ENCODE measurements at places on chromosomes 5 and 9.

- DNase-seq, result no peak
Observed at GRCh38 chr9:113278840-113279239, 3.4 kb downstream of the PRPF4 start.

DNA sequence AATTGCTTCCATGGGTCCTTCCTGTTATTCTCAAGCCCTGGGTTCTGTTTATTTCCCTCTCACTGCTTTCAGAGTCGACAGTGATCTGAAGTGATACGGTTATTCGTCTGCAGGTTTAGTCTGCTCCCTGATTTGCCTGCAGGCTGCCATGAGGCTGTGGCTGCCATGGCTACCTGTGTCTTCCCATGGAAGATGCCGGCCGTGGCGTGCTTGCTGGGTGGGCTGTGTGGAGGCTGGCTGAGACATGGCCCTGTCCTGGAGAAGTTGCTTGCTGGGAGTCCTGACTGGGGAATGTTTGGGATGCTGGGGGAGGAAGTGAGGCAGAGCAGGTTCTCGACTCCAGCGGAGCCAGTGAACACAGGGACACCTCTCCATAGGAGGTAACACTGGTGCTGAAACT, 104.1 kb upstream of the TBC1D2 start:
- DNase-seq, result no peak

GRCh38 chr5:96927008-96927407, 8.9 kb upstream of the LNPEP start:
- DNase-seq, result no peak

DNA sequence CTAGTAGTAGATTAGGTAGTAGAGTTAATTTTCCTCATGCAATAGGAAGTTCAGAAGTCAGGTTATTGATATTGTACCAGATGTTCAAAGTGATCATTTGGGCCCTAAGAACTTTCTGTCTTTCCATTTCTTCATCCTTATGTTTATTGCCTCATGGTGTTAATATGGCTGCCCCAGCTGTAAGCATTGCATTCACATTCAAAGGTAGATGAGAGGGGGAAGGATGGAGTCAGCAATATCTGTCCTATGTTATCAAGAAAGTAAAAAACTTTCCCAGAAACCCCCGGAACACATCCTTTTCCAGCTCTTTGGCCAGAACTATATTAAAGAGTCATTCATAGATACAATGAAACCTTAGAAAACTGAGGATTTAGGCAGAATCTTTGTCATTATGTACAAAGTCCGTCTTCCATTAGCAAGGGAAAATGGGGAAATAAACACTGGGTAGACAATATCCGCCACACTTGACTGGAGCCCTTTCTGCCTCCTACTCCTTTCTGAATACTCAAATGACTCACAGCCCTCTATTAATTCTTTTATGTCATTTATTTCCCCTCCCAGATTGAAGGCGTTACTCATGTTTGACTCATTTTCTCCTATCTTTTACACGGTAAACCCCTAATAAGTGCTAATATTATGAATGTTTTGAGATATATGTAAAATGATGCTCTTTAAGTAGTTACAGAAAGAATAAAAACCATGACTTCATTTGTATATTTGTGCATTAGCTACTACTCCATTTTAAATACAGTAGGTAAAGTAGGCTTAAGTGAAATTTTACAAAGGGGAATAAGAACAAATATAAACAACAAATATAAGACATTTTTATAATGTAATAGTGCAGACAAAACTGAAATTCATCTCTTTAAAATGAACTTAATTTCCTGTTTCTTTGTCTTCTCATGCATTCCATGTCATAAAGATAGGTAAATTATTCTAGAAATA, 127.6 kb downstream of the SLF1 start:
- no peak for DNase-seq

- DNase-seq, result no peak
Observed at GRCh38 chr9:22522206-22522740, 75.6 kb downstream of the DMRTA1 start.

DNA sequence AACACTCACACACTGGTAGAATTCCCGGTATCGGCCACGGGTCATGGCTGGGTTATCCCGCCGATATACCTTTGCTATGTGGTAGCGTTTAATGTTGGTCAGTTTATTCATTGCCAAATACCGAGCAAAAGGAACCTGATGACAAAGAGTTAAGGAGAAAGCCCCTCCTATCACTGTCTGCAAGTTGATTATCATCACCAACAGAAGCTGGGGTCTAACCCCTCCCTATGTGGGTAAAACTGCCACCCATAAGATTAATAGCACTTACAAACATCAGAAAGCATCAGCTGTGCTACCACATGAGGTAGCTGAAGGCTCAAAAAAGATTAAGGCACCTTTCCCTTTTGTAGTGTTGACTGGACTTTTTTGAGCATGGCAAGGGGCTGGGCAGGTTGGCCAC, 5.6 kb upstream of the DND1 start:
- no peak for DNase-seq

DNA sequence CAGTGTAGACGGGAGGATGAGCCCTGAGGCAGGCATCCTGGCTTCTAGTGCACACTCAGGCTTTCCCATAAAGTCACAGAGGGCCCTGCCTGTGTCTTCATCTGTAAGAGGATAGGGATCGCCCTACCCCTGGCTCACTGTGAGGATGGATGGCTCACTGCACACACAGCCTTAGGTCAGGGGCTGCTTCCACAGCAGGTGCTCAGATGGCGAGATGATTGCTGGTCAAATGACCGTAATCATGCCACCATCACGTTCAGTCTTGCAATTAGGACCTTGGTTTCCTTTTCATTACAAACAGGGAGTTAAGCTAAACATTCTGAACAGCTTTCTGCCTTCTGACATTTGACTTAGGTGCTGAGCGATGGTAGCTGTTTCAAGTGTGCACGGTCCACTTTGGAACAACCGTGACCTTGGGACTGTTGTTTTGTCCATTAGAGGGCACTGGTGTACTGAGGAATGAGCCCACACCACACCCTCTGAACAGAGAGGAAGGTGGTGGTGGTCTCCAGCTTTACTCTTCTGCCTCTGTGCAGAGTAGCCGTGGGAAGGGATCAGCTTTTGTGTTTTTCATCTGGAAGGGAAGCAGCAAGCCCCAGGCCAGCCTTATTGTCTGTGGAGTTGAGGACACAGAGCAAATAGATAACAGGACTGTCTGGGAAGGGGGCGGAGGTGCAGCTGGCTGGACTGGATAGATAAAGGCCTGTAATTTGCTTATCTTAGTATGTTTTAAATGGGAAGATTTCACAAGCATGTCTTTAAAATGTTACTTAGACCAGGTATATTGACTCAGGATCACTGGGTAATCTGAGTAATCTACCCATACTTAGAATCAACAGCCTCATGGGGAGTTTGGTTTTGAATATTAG, 183.1 kb downstream of the TRIO start:
- no peak for DNase-seq

GRCh38 chr9:35495984-35496383, 6.1 kb downstream of the RUSC2 start:
- DNase-seq, result no peak

DNA sequence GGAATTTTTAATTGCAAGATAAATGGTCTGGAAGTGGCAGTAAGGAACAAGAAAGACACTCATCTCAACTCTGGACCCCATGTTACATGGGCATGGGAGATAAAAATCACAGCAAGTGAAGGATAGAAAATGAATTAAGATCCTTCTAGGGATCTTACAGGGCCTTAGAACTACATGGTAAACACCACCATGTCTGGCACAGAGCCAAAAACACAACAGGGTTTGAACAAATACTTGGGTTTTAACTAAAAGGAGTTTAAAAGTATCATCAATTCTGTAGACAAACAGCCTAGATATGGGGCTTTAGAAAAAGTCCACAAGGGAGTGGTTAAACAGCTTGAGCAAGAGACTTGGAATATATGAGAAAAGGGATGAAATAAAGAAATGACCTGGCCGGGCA, 366.4 kb downstream of the ARL15 start:
- no peak for DNase-seq

GRCh38 chr5:39816866-39817265, 392.1 kb upstream of the DAB2 start:
- no peak for DNase-seq

- peak; percentile 17 for DNase-seq
Observed at GRCh38 chr5:112492291-112492690, 73.2 kb upstream of the EPB41L4A start.

- DNase-seq, result no peak
Observed at GRCh38 chr9:2029666-2030170, 14.6 kb downstream of the SMARCA2 start.

DNA sequence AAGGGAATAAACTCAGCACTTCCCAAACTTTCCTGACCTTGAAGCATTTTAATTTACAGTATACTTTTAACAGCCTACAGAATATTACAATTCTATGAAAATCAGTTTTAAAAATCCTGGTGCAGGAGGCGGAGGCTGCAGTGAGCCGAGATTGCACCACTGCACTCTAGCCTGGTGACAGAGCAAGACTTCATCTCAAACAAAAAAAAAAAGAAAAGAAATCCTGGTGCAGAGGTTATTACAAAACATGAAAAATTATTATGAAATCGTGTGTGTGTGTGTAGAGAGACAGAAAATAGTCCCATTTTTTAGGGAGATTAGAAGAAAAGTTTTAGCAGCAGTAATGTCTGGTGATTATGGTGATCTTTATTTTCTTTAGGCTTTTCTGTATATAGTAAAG, 26.9 kb downstream of the GOLPH3 start:
- DNase-seq, result no peak

- no peak for DNase-seq
Observed at GRCh38 chr9:94079236-94079635, 5.0 kb upstream of the PTPDC1 start.

GRCh38 chr5:173139631-173140030, 4.7 kb upstream of the BNIP1 start:
- no peak for DNase-seq

GRCh38 chr9:124853605-124854143, 414 bp downstream of the WDR38 start:
- DNase-seq, result no peak

GRCh38 chr9:92721548-92721947, 43.1 kb downstream of the BICD2 start:
- DNase-seq, result peak; percentile 14

DNA sequence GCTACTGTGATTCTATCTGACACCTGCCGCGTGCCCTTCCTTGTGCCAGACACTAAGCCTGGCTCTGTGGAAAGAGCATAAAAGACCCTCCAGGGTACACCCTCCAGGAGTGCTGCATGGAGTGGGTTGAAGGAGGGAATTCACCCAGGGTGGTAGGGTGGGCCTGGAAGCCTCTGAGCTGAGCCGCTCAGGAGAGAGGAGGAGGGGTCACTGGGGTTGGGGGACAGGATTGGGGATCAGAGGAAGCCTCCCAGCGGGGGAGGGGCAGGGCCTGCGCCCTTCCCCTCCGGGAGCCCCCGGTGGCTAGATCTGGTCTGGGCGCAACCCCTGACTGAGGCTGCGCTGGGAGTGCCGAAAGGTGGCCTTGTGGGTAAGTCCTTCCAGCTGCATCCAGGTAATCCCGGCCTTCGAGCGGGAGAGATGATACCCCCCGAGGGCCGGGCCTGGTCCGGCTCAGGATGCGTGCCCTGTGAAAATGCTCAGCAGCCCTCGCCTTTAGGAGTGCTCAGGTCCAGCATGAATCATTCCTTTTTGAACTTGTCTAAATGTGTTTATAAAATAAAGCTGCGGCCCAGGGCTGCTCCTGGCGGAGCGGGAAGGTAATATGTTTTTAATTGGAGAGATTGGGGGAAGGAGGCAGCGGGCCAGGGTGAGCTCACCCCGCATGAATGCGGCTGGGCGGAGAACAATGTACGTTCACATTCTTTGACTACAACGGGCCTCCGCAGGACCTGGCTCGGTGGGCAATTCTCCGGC, 118.1 kb upstream of the SMIM23 start:
- DNase-seq, result no peak

- DNase-seq, result no peak
Observed at GRCh38 chr9:128887914-128888350, 6.0 kb downstream of the LRRC8A start.

- no peak for DNase-seq
Observed at GRCh38 chr9:84293001-84293798, 47.4 kb downstream of the SLC28A3 start.

- no peak for DNase-seq
Observed at GRCh38 chr9:34995670-34996060, 6.1 kb downstream of the DNAJB5 start.

- no peak for DNase-seq
Observed at GRCh38 chr5:62326302-62326701, 20.3 kb downstream of the KIF2A start.

DNA sequence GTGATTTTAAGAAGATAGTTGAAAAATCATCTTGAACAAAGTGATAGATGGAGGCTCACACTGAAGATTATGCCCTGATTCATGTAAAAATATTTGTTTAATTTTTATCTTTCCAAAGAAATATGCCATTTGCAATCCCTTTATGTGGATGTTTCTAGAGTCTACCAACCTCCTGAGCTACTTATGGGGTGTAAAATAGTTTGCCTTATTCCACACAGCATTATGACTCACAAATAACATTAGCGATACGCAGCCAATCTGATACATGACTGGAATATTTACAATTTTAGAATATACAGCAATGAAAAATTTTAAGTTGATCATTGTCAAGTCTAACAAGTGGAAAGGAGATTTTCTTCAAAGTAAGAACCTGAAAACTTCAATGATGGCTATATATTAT, 327.5 kb downstream of the EDIL3 start:
- DNase-seq, result no peak

DNA sequence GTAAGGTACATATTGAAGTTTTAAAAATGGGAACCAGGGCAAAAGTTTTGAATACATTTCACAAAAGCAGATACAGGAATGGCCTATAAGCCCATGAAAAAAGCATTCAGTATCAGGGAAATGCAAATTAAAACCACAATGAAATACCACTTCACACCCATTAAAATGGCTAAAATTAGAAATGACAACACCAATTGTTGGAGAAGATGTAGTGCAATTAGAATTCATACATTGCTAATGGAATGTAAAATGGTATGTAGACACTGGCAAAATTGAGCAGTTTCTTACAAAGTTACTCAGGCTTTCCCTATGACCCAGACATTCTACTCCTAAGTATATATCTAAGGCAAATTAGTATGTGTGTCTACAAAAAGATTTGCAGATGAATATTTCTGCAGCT, 34.2 kb downstream of the CDC14B start:
- no peak for DNase-seq

- DNase-seq, result no peak
Observed at GRCh38 chr5:104739905-104740304, 1177.3 kb upstream of the NUDT12 start.

DNA sequence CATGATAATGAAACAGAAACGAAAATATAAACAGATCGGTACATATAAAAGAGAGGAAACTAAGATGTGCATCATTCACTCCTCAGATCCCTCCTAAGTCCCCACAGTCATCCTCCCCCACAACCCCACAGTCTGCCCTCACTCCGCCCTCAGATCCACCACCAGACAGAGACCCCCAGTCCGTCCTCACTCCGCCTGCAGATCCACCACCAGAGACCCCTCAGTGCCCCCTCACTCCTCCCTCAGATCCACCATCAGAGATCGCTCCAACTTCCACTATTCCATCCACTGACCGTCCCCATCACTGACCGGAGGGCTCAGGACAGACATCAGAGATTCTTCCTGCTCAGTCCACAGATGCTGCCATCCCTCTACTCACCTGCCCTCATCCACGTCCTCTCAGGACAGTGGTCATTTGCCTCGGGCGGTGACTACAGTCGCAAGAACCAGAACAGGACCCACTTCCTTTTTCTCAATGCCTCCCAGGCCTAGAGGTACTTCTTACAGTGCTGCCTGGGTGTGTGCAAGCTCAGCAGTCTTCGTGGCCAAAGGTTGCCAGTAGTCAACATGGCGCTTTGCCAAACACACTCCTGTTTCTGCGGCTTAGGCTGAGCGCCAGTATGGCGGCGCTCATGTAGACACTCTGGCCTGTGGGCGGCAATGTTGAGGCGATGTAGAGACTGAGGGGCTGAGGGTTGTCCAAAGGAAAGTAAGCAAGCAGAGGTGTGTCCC, 8.3 kb upstream of the SPATA31C1 start:
- no peak for DNase-seq

- DNase-seq, result no peak
Observed at GRCh38 chr5:155434267-155434666, 420.7 kb downstream of the KIF4B start.
